Type B pancreatic cell (in vitro differentiated cells): ENCODE measurements at places on chromosomes 5 and 9. TPM values are rescaled to one million over a fixed set of nuclear protein-coding genes. Genes with fewer than 3 reads are reported as not detected.

The SPINK13 gene
- total RNA-seq, result not detected in 2 replicates

The DDX4 gene
- not detected in 2 replicates for total RNA-seq

DNA sequence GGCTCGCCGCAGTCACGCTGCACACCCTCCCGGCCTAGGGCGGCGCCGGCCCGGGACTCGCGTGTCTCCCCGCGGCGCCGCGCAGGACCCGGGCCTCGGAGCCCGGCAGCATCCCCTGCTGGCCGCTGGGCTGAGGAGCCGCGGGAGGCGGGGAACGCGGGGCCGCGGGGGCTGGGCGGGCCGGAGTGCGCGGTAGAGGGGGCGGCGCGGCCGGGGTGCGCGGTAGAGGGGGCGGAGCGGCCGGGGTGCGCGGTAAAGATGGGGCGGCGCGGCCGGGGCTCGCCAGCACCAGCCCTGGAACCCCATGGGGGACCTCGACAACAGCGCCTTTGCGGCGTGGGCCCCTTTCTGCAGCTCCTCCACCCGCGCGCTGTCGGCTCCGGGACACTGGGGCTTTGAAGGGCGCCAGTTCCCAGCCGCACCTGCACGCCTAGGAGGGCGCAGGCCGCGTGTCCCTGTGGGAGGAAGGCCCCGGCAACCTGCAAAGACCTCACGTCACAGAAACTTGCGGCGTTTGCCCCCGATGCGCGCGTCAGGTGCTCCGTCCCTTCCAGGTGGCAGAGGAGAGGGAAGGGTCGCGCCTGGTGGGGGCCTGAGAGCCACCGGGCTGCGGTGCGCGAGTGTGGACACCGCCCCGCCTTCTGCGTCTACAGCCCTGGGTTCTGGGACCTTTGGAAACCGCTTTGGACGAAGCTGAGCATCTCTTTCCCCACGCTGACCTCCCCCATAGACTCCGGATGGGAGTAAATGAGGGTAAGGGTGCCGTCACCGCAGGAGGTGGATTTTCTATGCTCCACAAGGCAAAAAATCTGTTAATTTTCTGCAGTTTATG is 49.6 kb downstream of the NSUN2 start:
- no peak for DNase-seq

DNA sequence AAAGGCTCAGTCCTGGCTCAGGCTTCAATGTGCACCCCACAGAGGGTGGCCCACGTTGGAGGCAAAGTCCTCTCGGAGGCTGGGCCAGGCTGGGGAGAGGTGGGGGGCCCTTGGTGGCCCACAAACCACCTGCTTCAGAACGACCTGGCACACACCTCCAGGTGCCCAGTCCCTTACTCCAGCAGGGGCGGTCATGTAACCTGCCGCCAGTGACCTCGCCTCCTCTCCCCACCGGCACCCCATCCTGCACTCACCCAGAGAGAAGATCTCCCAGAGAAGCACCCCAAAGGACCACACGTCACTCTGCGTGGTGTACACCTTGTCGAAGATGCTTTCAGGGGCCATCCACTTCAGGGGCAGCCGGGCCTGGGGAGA is 22.5 kb upstream of the SCGB3A1 start:
- DNase-seq, result no peak

GRCh38 chr5:54567996-54568395 is 50.4 kb downstream of the SNX18 start:
- DNase-seq, result no peak
